ENCODE measurements at places on chromosomes 2 and 18.
A peak's percentile ranks its signal among the peaks of the same experiment; 100 is the strongest.

- no peak for DNase-seq
Measured at GRCh38 chr18:24018299-24018886, 3.8 kb downstream of the TTC39C start.

DNA sequence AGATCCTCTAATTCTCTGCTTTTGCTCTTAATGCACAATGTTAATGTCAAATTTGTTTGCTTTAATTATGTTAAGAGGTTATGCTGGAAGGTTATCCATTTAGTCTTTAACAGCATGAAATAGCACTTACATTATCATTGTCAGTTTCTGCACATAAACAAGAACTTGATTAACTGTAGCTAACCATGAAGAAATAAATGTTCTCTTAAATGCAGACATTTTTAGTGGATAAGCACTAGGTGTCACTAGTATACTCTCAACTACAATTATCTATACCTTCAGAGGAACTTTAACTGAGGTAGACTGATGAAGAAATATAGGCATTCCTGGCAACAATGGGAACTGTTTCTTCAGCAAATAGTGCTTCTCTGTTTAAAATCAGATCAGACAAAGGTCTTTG is 178.8 kb upstream of the CHST9 start:
- DNase-seq = peak; percentile 26

DNA sequence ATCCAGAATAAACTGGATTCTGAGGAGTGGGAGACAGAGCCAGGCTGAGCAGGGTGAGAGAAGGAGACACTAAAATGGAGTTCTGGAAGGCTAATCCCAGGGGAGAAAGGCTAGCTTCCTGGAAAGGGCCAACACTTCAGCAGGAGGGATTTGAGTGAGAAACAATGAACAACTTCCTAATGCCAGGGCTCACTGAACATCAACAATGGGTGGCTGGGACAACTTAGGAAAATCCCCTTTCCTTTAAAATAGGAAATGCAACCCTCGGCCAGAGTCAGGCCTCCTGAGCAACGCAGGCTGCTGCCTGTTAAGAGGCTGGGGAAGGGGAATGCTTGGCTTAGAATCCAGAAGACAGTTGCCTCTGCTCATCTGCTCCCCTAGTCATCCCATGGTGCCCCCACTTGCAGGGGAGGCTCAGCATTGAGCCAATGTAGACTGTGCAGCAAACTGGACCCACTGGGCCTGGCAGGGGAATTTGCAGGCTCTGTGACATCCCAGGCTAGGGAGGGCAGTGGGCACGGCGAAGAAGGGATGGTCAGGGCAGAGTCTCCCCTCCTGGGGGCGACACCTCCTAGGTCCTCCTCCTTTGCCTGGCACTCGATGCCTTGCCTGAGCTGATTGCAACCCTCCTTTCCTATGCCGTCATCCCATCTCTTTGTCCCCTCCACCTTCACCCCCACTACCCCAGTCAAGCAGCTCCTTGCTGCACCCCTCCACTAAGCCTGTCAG is 182.5 kb downstream of the TNS1 start:
- DNase-seq = peak; percentile 30

- DNase-seq = peak; percentile 20
Measured at GRCh38 chr2:171852366-171852888, 41.6 kb downstream of the SLC25A12 start.

- no peak for DNase-seq
Measured at GRCh38 chr2:208013285-208014178, 11.8 kb downstream of the PLEKHM3 start.

- no peak for DNase-seq
Measured at GRCh38 chr2:168793596-168793995, 8.8 kb upstream of the NOSTRIN start.

DNA sequence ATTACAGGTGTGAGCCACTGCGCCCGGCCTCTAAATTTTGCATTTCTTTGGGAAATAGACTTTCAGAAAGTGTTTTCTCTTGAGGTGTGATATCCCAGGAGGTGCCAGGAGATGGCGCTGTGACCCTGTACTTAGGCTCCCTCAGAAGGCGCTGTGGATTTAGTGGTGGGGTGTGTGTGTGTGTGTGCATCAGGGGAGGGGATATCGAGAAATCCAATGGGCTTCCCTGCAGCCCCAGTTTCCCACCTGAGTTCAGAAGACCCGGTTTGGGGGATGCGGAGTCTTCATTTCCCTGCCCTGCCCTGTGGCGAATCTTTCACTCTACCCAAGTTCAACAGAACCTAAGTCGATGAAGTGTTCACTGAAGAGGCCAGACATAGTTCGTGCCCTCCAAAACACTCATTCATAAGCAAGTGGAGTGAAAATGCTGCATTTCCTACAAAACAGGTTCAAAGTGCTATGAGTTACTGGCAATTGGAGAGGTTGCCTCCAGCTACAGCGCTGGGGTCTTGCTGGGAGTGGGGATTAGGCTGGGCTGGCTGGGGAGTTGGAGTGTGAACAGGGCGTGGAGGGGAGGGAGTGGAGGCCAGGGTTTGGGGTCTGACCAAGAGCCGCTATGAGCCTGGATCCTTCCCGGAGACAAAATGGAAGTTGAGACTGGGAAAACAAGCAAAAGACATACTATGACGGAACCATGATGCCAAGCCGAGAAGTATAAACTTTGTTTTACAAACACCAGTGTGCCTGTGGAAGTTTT is 6.5 kb upstream of the WNT6 start:
- DNase-seq = peak; percentile 84

DNA sequence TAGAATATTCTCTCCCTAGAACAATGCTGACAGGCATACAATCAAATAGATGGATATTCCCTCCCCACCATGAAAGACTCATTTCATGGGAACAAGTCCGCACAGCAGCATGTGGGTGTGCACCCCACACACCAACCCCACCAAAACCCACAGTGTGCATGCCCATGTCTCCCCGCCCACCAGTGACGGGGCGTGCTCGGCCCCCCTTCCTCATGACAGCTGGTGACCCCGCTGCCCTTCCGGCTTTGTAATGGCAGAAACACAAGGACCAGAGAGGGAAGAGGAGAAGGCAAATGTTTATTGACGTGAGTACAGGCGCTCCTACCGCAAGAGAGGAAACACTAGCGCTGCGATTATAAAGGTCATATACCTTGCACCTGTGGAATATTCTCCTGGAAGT is 30.8 kb upstream of the ODC1 start:
- peak; percentile 38 for DNase-seq

DNA sequence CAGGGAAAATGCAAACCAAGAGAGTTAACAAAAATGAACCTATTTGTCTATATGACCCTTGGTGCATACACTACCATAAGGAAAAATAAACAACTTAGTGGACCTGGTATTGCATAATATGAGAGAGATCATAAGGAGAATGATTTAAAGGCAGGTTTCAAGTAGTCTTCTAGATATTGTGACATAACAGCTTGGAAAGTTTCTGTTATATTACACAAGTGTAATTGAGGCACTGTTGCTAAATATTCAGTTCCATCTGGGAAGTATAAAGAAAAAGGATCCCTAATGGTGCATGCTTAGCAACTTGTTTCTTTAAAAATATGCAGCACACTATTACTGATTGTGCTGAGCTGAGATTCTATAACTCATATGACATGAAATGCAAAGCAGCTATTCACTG is 252.2 kb upstream of the SPHKAP start:
- DNase-seq = no peak

GRCh38 chr2:63817382-63817781 is 24.3 kb upstream of the UGP2 start:
- DNase-seq = no peak

DNA sequence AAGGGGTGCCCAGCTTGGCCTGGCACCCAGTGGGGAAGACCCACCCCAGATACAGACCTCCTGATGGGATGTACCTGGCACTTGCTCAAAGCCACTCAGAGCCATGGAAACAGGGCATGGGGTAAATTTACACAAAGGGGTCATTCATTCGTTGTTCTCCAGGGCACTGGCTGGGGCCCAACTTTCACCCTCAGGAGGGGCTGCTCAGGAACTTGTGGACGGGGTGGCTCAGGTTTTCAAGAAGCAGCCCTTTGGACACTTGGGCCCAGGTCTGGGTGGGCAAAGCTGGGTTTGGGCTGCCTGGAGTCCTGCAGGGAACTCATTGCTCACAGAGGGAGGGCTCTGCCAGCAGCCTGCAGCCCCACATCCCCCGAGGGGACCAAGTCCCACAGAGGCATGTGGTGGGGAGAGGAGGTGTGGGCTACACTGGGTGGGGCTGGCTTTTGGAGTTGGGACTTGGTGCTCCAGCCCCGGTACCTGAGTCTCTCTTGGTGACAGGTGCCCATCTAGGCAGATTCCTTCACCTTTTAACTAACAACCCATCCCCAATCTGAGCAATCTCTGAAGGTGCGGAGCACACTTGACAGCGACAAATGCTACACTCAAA is 172.3 kb downstream of the CELF4 start:
- DNase-seq = peak; percentile 51

DNA sequence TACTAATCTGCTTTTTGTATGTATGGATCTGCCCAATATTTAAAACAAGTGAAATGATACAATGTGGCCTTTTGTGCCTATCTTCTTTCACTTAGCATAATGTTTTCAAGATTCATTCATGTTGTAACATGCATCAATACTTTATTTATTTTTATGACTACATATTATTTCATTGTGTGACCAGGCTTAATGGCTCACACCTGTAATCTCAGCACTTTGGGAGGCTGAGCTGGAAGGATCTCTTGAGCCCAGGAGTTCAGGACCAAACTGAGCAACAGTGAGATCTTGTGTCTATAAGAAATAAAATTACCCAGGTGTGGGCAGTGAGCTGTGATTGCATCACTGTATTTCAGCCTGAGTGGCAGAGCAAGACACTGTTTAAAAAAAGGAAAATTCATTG is 33.2 kb downstream of the SPOPL start:
- DNase-seq = no peak

DNA sequence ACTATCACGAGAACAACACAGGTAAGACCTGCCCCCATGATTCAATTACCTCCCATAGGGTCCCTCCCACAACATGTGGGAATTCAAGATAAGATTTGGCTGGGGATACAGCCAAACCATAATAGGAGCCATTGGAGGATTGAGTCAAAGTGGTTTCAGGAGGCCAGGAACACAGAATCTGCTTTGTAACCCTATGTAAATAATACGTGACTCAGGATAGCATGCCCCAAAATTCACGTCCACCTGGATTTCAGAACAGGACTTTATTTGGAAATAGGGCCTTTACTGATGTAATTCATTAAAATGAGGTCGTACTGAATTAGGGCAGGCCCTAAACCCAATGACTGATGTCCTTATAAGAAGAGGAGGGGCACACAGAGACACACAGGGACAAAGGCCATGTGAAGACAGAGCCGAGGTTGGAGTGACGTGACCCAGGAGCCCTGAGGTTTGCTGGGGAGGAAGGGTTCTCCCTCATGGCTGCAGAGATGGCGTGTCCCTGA is 16.0 kb upstream of the CNDP2 start:
- no peak for DNase-seq

GRCh38 chr2:192029089-192029488 is 165.6 kb downstream of the TMEFF2 start:
- no peak for DNase-seq

GRCh38 chr18:50875966-50876536 is 2.9 kb upstream of the ME2 start:
- no peak for DNase-seq

- peak; percentile 84 for DNase-seq
Measured at GRCh38 chr18:52341608-52342381, 1.8 kb downstream of the DCC start.

DNA sequence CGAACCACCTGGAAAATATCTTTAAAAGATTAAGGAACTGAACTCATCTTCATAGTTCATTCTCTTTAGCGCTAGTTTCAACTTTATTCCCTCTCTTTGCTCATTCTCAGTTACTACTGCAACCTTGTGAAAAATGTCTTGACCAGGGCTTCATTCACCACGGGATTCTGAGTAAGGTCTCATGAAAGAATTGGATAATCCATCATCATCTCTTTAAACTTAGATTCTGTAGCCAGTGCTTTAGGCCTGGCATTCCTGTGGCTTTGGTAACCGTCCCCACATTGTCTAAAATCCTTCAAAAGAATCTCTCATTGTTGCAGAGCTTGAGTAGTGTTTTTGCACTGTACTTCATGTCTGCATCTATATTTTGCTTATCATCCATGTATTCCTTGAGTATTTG is 229.5 kb downstream of the ETAA1 start:
- DNase-seq = no peak

All from eye (tissue), 1 donor.